ENCODE measurements at places on chromosomes 16 and 17.

GRCh38 chr17:31068291-31068690 lies 26.5 kb upstream of the NF1 start:
- no peak for DNase-seq

DNA sequence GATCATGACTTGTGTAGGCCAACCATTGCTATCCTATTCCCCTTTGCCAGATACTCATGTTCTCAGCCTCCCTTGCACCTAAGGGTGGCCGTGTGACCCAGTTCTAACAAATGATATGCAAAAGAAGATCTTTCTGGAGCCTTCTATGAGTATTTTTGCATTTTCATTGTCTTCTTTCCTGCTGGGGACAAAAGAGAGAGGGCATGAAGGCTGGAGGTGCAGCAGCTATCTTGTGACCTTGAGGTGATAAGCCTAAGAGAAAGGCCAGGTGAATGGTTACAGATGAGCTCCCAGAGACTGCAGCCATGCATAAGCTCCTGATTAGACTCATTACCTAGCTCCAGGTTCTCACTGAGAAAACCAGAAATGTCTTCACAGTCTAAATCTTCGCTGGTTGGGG lies 38.8 kb upstream of the PRKCB start:
- no peak for DNase-seq

DNA sequence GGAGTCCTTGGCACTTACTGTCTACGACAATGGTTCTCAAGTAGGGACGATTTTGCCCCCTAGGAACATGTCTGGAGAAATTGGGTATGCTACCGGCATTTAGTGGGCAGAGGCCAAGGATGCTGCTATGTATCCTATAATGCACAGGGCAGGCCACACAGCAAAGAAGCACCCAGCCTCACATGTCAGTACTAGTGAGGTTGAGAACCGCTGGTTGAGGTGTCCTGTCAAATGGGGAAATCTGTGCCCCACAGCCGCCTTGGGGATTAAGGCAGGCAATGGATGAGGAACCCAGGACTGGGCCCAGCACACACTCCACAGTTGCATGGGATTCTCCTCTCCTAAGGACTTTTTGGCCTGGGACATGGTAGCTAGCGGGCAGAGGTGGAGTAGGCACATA lies 86.7 kb upstream of the TOB1 start:
- DNase-seq = no peak

- no peak for DNase-seq
Measured at GRCh38 chr17:38352245-38353085, 821 bp downstream of the SOCS7 start.

GRCh38 chr16:85170066-85170491 lies 57.8 kb upstream of the CIBAR2 start:
- no peak for DNase-seq

DNA sequence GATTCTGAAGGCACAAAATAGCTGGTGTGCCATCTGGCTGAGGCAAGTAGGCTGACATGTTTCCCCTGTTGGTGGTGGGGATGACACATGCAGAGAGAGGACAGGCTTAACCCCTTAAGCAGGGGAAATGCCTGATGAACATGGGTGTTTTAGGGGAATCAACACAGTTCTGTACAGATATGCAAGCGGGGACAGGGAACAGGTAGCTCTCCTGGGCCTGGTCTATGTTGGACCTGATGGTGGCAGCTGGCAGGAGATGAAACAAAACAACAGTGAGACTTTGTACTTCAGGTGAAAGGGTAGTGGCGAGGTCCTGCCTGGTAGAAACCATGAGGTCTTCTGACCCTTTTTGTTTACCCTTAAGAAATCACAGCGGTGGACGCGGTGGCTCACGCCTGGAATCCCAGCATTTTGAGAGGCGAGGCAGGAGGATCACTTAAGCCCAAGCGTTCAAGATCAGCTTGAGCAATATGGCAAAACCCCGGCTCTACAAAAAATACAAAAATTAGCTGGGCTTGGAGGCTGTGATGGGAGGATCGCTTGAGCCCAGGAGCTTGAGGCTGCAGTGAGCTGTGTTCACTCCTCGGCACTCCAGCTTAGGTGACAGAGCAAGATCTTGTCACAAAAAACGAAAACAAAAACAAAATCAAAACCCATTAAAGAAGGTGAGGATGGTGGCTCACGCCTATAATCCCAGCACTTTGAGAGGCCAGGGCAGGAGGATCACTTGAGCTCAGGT lies 10.5 kb downstream of the OR1F1 start:
- DNase-seq = no peak

GRCh38 chr17:58694826-58695225 lies 2.4 kb downstream of the RAD51C start:
- no peak for DNase-seq

DNA sequence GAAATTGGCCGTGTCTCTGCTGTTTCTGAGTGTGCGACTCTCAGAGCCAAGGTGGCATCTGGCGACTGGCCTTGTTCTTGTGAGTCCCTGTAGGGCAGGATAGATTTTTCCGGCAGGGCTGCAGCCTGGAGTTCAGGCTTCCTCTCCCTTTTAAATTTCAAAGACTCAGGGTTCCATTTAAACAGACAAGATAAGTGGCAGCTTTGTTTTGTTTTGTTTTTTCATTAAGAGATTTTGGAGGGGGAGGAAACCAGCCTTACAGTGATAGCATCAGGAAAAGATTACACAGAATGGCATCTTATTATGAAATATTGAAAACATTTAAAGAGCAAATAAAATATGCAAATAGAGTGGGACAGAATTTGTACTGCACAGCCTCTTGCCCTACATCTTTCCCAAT lies 151.3 kb downstream of the RPTOR start:
- DNase-seq = no peak

GRCh38 chr17:29906969-29907368 lies 23.1 kb downstream of the SSH2 start:
- no peak for DNase-seq

DNA sequence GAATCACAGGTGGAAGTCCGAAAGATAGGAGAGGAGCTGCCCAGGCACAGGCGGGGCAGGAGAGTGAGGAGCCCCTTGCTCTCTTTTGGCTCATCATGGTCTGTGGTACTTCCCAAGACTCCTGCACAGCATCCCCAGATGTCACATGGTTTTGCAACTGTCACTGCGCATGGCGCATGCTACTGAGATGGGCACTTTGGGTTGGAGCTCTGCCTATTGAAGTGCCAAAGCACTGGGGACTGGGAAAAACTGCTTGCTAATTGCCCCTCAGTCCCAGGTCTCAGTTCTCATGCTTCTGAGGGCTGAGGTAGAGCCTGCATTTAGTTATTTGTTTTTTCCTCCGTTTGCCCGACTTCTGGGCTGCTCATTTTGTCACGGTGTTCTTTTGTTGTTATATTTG lies 156.8 kb upstream of the CDH13 start:
- no peak for DNase-seq

DNA sequence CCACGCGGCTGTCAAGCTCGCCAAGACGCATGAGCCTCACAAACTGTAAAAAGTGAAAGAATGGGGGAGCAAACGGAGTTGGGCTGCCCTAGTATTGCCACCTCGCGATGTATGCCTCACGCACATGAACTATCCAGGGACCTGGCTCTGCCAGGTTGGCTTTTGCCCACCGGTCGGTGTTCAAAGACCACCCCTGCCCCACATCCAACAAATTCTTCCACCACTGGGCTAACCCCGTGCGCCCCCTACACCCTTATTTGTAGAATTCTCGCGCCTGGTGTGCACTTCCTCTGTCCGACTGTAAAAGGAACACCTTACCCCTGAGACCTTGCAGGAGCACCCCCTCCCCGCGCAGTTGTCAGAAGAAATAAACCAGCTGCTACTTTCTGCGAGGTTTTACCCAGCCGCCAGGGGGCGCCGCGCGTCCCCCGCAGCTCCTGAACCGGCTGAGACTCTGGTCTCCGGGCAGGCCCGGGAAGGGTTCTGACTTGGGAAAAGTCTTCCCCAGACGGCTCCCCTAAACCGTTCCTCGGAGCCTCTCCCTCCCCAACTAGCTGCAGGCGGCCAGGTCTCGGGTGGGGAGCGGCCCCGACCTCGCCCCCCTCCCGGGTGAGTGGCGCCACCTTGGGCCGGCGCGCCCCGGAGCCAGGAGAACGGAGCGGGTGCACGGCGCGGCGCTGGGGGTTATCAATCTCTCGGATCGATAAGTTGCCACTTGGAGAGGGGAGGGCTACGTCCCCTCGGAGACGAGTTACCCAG lies 1.7 kb upstream of the ZNF423 start:
- DNase-seq = no peak

DNA sequence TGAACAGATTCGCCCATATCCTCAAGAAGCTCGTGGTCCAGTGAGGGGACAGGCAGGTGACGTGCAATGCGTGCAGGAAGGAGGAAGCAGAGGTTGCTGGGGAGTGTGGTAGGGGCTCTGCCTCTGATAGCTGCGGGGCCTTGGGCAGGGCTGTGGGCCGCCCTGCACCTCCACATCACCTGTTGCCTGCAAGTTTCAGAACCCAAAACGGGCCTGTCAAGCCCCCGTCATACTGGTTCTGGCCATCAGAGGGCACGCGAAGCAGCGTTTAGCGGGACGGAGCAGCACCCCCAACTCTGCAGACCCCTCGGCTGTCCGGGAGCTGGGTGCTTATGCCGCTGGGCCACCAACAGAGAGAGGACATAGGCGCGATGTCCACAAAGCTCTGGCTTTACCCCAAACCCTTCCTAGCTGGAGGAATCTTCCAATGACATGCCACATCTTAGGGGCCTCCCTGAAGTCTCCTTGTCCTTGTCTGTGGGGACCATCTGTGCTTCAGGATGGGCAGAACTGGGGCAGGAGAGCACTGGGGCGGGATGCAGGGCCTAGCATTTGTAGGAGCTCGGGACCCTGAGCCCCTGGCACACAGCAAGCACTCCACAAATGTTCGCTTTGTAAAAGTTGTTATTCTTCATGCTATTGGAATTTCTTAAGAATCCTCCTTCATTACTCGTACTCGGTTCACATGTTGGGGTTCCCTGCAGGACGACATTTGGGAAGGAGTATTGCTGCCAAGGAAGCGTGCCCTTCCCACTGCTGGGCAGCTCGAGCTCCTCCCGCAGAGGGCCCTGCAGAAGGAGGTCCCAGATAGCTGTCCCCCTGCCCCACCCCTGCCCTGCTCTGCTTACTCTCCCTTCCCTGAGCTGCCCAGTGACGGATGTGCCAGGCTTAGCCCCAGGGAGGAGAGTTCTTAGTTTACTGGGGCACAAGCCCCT lies 64.3 kb downstream of the CNGB1 start:
- DNase-seq = no peak

DNA sequence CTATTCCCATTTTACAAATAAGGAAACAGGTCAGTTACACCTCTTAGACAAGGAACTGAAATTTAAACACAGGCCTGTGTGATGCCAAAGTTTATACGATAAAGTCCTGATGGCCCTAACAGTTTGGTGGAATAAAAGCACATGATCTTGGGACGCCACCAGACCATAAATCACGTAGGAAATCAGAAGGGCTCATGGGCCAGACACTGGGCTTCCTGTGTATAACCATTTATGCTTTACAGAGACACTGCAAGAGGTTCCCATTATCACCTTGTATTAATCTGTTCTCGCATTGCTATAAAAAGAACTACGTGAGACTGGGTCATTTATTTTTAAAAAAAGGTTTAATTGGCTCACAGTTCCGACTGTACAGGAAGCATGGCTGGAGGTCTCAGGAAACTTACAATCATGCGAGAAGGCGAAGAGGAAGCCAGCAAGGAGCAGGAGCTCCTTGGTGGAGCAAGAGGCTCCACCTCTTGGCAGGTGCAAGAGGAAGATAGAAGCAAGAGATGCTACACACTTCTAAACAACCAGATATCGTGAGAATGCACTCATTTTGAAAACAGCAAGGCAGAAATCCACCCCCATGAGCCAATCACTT lies 124.0 kb upstream of the MON1B start:
- DNase-seq = no peak

DNA sequence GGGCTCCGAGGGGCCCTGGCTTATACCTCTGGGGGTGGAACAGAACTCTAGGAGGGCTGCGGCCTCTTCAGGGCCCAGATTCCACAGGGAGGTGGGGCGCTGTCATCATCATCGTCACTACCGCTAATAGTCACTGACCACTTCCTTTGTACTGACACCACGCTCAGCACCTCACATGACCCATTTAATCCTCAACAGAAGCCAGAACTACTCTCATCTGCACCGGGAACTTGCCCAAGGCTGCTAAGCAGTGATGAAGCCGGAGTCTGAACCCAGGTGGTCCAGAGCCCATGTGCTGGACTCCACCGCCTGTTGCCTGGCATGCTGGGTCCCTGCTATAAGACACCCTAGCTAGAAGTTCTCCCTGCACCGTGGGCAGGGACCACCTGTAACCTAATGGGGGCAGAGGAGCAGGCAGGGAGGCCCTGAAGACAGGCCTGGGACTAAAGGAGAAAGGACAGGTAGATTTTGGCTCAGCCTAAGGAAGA lies 12.0 kb downstream of the UNC13D start:
- no peak for DNase-seq

DNA sequence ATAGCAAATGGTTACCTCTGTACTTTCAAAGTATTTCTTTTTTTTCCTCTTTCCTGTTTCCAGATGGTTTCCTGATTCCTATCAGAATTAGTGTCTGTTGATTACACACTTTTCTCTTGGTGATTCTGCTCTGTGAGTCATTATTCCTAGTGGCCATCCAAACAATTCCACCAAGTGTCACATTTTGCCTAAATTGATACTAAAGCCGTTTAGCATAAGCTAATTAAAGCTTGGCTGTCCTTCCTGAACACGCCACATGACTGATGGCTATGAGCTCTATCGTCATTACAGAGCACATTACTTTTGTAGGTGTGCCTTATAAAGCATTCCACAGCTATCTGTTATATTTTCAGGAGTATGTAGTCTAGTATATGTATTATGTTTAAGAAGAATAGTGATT lies 671.2 kb downstream of the CDH8 start:
- no peak for DNase-seq

- DNase-seq = no peak
Measured at GRCh38 chr16:30875871-30876801, 17.7 kb downstream of the BCL7C start.

GRCh38 chr17:50268026-50268425 lies 6.2 kb upstream of the TMEM92 start:
- DNase-seq = no peak

DNA sequence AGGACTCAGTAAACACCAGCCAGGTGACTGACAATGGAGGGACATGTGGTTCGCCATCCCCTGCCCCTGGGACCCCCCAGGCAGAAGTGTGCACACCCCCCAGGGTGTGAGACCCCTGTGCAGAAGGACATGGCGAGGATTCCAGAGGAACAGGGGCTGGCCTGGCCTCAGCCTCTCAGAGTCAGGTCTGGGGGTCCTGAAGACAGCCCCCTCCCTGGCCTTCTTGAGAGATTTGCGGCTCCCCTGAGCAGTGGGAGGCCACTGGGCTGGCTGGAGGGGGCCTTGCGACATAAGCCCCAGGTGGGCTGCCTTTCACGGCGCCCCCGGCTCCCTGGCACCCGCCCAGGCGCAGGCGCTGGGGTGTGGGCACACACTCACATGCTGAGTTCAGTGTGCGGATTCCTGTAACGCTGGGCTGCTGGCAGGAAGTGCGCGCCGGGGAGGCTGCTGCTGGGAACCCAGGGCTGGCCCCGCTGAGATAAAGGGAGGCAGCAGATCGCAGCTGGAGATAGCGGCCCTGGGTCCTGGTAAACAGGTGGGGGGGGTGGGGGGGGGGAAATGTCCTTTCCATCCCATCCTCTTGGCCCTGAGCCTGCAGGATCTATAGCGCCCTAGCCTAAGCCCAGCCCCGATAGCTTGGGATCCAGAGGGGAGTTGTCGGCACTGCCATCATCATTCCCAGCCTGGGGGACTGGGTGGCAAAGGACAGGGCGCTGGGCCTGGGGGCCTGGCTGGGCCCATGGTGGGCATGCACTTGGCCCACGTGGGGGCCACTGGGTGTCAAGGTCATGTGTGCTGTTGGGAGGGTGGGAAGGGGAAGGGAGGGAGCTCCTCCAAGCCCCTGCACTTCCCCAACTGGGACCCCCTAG lies 27.1 kb downstream of the TMEM235 start:
- no peak for DNase-seq

GRCh38 chr16:78364556-78364880 lies 265.1 kb downstream of the WWOX start:
- no peak for DNase-seq

All from activated CD8-positive, alpha-beta memory T cell treated with anti-CD3 and anti-CD28 coated beads for 1 hour (primary cell).